T-helper 2 cell (primary cell): ENCODE measurements at places on chromosomes 5 and 9.

DNA sequence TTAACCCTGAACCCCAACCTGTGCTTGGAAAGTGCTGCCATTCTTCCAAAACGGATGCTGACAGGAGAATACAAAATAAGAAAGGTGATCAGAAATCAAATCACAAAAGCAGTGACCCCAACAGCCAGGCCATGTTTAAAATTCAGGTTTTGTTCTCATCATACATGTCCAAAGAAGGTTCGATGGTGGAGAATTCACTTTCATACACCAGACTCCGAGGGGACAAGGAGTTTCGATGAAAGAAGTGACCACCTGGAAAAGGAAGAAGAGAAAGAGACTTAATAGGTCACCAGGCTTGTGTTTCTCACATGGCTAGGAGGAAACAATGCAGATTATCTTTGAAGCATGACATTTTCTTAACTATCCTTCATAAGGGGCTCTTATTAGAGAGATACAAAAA is 12.5 kb upstream of the TBC1D9B start:
- DNase-seq = no peak

DNA sequence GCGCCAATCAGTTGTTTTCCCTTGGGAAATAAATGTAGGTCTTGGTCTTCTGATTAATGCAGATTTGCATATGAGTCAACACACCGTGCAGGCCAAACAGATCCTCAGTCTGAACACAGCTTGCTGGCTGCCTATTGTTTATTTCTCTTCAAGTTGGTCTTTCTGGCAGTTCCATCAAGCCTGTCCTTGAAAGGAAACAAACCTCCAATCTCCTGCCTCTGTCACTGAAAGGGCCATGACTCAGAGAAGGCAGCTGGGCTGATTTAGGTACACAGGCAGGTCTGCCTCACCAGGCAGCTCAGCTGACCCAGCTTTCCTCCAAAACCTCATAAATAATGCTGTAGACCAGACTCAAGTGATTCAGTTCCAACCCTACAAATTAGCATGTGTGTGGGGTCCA is 175.9 kb downstream of the MAN2A1 start:
- DNase-seq = no peak

GRCh38 chr9:87497604-87498045 is at the start of gene DAPK1:
DAPK1 (plus strand) TSS chr9:87497867; CDS start chr9:87499078, 1,211 bp downstream.
- DNase-seq = peak; percentile 79

DNA sequence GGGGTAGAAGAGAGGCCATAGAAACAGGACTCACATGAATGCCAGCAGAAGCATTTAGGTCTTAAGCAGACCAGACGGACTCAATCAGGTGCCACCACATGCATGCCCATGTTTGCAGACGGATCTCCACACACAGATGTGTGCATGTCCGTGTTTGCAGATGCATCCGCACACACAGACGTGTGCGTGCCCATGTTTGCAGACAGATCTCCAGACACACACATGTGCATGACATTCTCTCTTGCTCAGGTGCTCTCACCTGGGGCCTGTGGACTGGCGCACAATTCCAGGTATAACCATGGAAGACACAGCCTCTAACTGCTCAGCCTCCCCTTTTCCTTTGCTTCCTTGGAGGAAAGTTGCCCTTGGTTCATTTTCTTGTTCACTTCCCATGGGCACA is 148.3 kb downstream of the CACNA1B start:
- no peak for DNase-seq

- DNase-seq = no peak
Observed at GRCh38 chr5:95948631-95949030, 13.0 kb downstream of the ELL2 start.

- DNase-seq = no peak
Observed at GRCh38 chr5:127580731-127581130, 63.3 kb downstream of the PRRC1 start.

DNA sequence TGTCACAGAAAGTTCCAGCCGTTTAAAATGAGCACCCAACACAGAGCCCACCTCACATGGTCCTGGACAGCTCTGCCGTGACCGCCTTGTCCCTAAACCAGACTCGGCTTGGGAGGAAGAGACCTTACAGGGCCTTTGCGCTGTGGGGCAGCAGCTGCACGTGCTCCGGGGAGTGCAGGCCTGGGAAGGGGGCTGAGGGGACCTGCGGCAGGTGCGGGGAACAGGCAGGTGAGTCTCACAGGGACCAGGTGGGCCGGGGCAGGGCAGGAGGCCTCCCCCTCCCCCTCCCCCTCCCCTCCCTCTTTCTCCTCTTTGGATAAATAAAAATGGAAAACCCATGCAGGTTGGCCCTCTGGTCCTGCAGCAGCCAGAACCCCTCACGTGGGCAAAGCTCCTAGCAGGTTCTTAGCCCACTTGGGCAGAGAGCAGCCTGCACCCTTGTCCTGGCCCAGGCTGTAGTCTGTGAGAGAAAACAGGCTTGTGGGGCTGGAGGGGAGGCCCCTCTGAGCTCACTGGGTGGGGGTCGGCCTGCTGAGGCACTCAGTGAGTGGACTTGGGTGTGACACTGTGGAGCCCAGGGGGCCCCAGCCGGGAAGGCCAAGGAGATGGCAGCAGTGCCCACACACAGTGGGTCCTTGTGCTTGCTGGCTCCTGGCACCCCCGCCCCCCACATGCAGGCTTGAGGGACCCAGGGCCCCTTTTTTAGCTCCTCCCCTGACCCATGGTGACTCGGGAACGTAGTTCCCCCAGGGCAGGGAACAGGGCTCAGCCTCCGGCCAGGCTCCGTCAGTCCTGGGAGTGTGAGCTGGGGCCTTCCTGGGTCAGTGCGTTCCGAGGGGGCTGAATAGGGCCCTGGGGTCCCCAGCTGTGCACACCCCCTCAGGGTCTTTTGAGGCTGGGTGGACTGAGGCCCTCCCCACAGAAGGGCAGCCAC is 40.0 kb upstream of the CACNA1B start:
- no peak for DNase-seq

DNA sequence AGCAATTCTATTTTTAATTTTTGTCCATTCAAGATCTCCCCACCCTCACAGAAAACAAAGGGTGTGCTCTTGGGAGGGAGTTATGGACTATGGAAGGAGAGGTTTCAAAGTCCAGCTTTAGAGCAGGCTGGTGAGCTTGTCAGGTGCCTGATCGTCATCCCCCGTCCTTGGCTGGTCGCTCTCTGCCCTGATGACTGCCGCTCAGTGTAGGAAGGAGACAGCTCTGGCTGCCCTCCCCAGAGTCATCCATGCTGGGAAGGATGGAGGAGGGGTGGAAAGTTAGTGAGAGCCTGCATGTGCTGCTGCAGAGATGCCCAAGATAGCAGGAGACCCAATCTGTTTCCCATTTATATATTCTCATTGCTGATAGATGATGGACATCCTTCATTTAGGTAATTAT is 96.6 kb downstream of the NLN start:
- DNase-seq = no peak

GRCh38 chr9:529731-530130 is 311.8 kb upstream of the DMRT1 start:
- no peak for DNase-seq

DNA sequence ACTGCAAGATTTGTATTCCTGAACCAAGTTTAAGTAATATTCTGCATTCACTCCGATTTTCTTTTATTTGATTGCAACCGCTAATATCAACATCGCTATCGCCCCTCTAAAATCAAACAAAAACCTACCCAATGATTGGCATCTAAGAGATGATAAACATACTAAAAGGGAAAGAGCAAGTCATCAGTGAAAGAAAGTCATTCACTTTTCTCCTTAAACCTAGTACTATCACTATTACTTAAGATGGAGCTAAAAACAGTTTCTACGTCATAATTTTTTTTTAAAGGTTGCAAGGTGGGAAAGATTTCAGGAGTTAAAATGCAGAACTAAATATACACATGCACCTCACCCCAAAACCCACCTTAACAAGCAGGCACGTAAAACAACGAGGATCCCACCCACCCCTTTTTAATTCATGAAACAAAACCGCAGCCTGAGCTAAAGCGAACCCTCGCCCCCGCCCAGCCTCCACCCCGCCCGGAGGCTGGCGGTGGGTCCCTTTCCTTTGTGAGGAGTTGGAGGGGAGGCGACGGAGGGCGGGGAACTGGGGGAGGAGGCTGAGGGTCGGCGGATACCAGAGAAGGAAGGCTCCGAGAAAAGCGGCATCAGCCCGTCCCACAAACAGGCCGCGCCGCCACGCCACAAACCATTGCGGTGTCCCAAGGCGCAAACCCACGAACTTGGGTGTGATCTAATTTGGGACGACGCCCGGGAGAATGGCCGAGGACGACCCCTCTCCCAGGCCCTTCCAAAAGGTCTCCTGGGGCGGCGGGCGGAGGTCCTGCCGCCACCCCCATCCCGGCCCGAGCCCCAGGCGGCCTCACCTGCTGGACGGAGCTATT is 861 bp downstream of the UBQLN1 start:
- peak; percentile 72 for DNase-seq

DNA sequence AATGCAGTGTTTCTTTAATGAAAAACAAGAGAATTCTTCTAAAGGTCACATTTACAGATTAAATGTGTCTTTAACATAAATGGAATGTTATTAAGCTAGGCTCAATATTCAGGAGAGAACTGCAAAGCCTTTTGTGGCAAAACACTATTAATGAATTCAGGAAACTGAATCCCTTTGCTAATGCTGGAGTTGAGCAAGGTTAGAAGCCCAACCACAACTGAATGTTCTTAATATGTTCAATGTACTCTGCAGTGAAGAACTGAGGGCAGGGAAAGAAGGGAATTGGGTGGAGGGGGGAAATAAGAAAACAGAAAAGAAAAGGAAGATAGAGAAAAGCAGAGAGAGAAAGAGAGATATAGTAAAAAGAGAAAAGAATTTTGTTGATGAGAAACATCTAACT is 276.7 kb upstream of the TMEM161B start:
- no peak for DNase-seq

DNA sequence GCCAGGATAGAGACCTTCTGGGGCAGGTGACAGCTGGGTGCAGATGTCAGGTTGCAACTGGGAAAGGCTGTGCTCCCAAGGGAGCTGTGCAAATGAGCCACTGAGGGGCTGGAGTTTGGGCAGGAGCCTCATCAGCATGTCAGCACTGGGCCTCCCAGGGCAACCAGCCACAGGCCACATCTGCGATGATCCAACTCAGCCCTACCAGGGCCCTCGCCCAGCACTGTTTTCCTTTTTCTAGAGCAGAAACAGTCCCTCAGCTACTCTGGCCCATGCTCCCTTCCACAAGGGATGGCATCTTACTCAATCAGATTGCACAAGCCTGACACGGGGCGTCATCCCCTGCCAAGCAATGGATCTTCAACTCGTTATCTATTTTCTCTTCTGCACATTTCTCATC is 24.8 kb downstream of the NIPAL4 start:
- DNase-seq = no peak

DNA sequence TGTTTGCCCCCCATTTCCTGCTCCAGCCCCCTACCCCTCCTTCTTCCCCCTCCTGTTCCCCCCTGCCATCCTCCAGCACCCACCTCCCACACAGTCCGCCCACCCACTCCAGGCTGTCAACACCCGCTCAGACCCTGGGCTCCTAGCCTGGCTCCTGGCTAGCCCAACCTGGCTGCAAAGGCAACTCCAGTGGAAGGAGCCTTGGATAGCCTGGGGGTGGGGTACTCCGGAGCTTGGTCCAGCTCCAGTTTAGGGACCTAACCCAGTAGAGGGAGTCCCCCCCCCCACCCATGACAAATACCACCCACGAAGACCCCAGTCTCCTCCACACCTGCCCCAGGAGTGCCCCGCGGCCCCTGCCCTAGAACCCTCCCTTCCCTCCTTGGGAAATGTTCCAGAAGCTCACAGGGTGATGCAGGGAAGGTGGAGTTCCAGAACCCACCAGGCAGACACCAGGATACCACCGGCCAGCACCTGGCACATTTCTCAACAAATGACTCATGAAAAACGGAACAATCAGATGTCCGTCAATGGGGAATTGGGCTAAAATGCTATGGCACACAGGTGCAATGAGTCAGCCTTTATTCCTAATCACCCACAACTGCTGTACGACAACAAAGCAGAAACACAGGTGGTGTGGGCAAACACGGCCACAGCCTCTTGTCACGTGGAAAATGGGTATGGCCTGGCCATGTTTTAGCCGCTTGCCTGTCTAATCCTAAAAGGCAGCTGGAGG is 901 bp upstream of the SLC12A7 start:
- no peak for DNase-seq

GRCh38 chr5:33549982-33550567 is 109.3 kb downstream of the TARS1 start:
- no peak for DNase-seq

DNA sequence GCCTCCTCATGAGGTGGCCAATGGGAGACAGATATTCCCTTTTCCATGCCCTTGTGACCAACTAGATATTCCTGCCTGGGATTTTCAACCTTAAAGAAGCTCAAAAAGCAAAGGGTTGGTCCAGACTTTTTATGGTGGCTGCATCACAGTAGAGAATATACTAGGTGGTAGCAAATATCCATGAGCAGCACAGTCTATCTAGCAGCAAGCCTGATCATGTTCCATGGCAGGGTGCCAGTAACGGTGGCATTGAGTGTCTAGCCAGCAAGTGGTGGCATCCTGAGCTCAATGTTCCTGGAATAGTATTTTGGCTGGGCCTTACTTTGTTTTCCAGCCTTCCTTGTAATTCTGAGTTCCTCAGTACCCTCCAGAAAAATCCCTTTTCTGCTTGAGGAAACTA is 25.8 kb downstream of the CDC25C start:
- no peak for DNase-seq

GRCh38 chr5:91219803-91220371 is 163.2 kb downstream of the ARRDC3 start:
- DNase-seq = no peak

- no peak for DNase-seq
Observed at GRCh38 chr5:4661326-4661725, 478.8 kb upstream of the ADAMTS16 start.

GRCh38 chr5:149421372-149421685 is 42.2 kb upstream of the IL17B start:
- no peak for DNase-seq

DNA sequence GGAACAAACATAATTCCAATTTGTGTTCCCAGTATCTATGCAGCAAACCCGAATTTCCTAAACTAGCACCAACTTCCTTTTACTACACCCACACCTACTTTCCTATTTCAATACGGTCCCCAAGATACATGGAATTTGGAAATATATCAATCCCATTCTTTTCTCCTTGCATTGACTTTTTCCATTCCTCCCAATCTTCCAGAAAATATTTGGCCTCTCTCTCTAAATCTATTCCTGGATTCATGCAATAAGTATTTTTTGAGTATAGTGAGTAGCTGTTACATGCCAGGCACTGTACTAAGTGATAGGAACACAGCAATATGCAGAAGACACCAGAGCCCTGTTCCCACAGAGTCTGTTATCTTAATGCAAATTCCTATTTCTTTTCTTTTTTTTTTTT is 216.2 kb upstream of the PIK3R1 start:
- DNase-seq = no peak

DNA sequence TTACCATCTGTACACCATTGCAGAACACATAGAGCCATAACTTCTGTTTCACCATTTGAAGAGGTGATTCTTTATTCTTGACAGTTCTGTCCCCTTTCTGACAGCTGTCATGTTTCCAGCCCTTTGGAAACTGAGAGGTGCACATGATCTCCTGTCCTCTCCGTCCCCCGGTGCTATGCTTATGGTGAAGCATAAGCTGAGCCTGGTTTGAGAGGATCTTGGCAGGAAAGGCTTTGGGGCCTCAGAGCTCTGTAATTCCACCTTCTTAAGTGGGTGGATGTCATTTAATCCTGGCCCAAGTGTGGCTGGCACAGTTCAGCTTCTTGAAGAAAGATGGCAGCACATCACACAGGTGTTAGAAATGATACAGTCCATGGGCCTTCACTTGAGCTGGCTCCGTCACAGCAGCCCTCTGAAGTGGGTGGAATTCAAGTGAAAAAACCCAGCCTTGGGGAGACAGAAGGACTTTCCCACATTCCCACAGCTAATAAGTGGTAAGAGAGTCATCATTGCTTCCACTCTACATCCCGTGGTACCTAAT is 30.7 kb upstream of the GRPEL2 start:
- DNase-seq = no peak

GRCh38 chr5:15993919-15994318 is 185.7 kb downstream of the MARCHF11 start:
- DNase-seq = no peak
